ENCODE measurements at places on chromosomes 7 and 10.

- DNase-seq: no peak
Measured at GRCh38 chr7:130943336-130943901, 209.4 kb upstream of the KLF14 start.

- no peak for DNase-seq
Measured at GRCh38 chr10:10818082-10818481, 199.6 kb upstream of the CELF2 start.

DNA sequence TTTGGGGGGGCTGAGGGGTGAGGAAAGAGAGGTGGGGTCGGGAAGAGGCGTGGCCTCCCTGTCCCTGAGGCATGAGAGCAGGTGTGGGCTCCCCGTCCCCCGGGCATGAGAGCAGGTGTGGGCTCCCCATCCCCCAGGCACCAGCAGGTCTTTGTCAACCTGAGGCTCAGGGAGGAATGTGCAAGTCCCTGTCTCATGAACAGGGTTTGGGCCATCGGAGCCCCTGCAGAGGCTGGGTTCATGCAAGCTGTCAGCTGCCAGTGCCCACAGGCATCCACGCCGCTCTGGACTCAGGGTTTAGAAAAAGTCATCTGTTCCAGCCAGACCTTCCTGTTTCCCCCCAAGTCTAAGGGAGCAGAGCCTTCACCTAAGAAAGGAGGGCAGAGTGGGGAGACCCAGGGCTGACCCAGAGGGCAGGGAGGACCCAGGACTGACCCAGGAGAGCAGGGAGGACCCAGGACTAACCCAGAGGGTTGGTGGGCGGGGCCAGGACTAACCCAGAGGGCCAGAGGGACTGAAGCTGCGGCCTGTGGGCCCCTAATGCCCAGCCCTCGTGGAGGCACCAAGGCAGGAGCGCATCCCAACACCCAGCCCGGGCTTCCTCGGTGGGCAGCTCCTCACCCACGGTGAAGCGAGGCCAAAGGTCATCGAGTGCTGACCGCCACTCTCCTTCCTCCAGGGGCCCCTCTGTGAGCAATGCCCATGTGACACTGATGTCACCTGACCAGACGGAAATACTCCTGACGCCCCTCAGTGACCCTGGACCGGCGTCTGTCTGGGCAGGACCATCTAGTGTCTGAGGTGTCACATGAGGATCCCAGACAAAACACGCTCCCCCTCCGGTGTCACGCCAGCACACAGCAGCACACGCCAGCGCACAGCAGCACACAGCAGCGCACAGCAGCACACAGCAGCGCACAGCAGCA is 28.9 kb upstream of the GPR146 start:
- DNase-seq: no peak

DNA sequence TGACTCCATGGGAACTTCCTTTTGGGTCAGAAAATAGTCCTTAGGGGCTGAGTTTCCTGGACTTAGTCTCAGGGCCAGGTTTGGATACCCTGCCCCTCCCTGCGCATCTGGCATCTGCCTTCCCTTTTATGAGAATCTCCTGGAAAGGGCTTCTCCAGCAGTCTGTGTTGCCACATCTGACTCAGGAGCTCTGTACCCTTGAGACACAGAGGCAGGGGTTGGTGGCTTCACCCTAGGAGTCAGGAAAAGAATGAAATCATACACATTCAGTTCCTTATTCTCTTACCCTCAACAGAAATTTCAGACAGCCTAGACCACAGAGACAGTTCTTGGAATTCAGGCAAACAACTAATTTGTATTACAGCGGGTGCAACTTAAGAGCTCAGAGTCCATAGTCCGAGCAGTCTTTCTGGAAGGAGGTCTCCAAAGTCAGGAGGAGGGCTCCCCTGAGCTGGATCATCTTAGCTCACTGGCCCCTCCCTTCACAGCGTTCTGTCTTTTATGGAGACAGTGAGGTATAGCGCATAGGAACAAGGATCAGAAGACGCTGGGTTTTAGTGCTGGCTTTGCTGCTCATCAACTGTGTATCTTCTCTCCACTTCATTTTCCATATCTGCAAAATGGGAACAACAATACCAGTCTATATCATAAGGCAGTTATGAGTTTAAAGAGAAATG is 3.0 kb upstream of the PLAU start:
- no peak for DNase-seq

All from GM04503 (cell line).